ENCODE measurements at places on chromosomes 12 and 14. TPM values are rescaled to one million over a fixed set of nuclear protein-coding genes. Genes with fewer than 3 reads are reported as not detected.

DNA sequence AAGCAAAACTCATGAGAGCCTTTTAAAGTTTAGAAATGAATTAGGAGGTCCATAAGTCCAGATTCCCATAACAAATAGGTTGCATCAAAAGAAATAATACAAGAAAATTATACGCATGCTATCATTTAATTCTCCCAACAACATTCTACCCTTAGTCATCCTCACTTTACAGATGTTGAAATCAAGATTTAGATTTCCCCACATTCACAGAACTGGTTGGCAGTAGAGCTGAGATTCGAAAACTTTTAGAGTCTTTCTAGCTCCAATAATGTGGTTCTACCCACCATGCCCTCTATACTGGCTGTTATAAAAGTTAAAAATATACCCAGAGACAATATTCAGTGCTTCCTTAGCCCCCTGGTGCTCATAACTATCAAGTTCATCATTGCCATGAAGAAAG lies 56.6 kb upstream of the METAP2 start:
- DNase-seq: no peak
- no peaks in the 10 kb centered on the region for H3K27me3 ChIP-seq
- no peaks in the 10 kb centered on the region for H3K36me3 ChIP-seq
- H3K27ac ChIP-seq: peak overlapping the region; percentile 25
- H3K4me3 ChIP-seq: no peak overlapping the region

- peak overlapping the region; percentile 81 for H3K4me3 ChIP-seq
- no peaks in the 10 kb centered on the region for H3K27me3 ChIP-seq
- no peak for DNase-seq
- H3K36me3 ChIP-seq: no peaks in the 10 kb centered on the region
Observed at GRCh38 chr12:12726555-12727093, 9.5 kb downstream of the CDKN1B start.

DNA sequence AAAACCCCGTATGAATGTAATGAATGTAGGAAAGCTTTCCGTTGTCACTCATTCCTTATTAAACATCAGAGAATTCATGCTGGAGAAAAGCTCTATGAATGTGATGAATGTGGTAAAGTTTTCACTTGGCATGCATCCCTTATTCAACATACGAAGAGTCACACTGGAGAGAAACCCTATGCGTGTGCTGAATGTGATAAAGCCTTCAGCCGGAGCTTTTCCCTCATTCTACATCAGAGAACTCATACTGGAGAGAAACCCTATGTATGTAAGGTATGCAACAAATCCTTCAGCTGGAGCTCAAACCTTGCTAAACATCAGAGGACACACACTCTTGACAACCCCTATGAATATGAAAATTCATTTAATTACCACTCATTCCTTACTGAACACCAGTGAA lies 23.8 kb downstream of the ZNF891 start:
- H3K36me3 ChIP-seq: peaks cover 24% of the 10 kb centered on the region
- no peaks in the 10 kb centered on the region for H3K27me3 ChIP-seq
- no peaks in the 10 kb centered on the region for H3K4me1 ChIP-seq
- no peak overlapping the region for H3K4me3 ChIP-seq
- DNase-seq: no peak

- no peaks in the 10 kb centered on the region for H3K36me3 ChIP-seq
- H3K27me3 ChIP-seq: no peaks in the 10 kb centered on the region
- H3K4me3 ChIP-seq: no peak overlapping the region
- DNase-seq: no peak
- peaks cover 23% of the 10 kb centered on the region for H3K4me1 ChIP-seq
Observed at GRCh38 chr12:94265966-94266745, 117.8 kb downstream of the PLXNC1 start.

DNA sequence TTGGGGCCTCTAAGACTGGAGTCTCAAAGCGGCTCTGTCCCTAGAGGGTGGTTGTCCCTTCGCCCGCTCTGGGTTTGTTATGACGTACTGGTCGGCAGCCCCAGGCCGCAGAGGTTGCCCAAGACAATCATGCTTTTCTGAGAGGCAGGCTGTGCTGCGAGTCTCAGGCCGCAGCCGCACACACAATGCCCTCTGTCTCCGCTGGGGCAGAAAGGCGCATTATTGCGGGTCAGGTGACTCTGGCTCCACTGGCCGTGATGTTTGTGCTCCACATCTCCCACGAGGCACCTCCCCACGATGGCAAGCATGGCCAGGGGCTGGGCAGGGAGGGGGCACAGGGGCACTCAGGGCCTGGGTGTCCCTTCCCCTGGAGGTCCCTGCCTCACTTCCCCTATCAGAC lies 21.0 kb upstream of the PLEKHG3 start:
- H3K36me3 ChIP-seq: no peaks in the 10 kb centered on the region
- no peak overlapping the region for H3K4me3 ChIP-seq
- peak; percentile 76 for DNase-seq
- no peaks in the 10 kb centered on the region for H3K27me3 ChIP-seq
- H3K4me1 ChIP-seq: peaks cover 46% of the 10 kb centered on the region

- peak overlapping the region; percentile 65 for H3K27ac ChIP-seq
- peaks cover 13% of the 10 kb centered on the region for H3K36me3 ChIP-seq
- H3K4me1 ChIP-seq: peaks cover 31% of the 10 kb centered on the region
Observed at GRCh38 chr14:50658203-50658602, 9.9 kb downstream of the SAV1 start.

- H3K4me3 ChIP-seq: no peak overlapping the region
- H3K36me3 ChIP-seq: no peaks in the 10 kb centered on the region
- no peaks in the 10 kb centered on the region for H3K4me1 ChIP-seq
- no peaks in the 10 kb centered on the region for H3K27me3 ChIP-seq
- H3K27ac ChIP-seq: no peak overlapping the region
Observed at GRCh38 chr12:92629349-92630065, 73.3 kb upstream of the PLEKHG7 start.

GRCh38 chr12:8455271-8455670 lies 491 bp upstream of the CLEC6A start:
- H3K27ac ChIP-seq: no peak overlapping the region
- no peak overlapping the region for H3K4me3 ChIP-seq
- no peak for DNase-seq
- no peaks in the 10 kb centered on the region for H3K27me3 ChIP-seq
- H3K36me3 ChIP-seq: no peaks in the 10 kb centered on the region

GRCh38 chr12:61554268-61555008 lies 705.8 kb upstream of the USP15 start:
- no peak overlapping the region for H3K27ac ChIP-seq
- DNase-seq: no peak

GRCh38 chr14:105925615-105926372 lies 399.4 kb downstream of the TMEM121 start:
- DNase-seq: peak; percentile 30
- H3K36me3 ChIP-seq: no peaks in the 10 kb centered on the region
- H3K27ac ChIP-seq: no peak overlapping the region
- no peaks in the 10 kb centered on the region for H3K27me3 ChIP-seq

DNA sequence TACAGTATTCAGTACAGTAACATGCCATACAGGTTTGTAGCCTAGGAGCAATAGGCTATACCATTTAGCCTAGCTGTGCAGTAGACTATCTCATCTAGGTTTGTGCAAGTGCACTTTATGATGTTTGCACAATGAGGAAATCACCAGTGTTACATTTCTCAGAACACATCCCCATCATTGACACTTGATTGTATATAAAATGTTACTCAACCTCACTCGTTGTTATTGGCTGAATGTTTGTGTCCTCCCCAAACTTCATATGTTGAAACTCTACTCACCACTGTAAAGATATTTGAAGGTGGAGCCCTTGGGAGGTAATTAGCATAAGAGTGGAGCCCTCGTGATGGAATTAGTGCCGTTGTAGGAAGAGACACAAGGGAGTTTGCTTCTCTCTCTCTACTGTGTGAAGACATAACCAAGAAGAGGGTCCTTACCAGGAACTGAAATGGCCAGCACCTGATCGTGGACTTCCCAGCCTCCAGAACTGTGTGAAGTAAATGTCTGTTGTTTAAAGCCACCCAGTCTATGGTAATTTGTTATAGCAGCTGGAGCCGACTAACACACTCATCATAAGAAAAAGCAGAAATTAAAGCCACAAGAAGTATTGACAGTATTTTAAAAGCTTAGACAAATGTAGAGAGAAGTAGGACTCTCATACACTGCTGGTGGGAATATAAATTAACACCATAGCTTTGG lies 3.2 kb upstream of the MED13L start:
- no peak overlapping the region for H3K4me3 ChIP-seq
- no peaks in the 10 kb centered on the region for H3K4me1 ChIP-seq
- no peaks in the 10 kb centered on the region for H3K27me3 ChIP-seq
- no peak overlapping the region for H3K27ac ChIP-seq

DNA sequence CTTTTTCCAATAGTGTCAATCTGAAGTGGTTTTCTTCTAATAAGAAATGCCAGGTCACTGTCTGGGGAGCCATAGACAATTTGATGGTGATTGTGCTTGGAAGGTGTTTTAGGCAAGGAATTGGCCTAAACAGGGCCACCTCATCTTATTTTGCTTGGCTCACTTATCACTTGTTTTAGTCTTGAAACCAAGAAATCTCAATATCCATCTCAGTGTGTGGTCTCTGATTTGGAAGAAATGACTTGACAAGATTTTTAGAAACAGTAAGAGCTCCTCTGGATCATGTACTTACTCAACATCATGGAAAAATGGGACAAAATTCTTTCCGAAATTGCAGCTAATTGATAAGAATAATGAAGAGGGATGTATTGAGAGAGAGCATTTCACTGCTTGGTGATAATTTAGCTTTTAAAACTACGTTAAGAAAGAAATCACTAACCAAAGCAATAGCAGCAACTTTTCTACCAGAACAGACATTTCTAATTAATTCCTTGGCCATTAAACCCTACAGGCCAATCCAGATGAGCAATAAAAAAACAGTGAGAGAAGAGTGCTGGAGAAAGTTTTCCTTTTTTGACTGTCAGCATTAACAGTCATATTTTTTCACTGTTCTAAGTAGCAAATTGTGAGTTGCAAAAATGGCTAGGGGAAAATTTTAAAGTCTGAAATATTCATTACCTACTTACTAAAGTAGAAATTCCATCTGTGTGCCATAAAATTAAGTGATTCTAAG lies 157.3 kb downstream of the AEBP2 start:
- H3K36me3 ChIP-seq: no peaks in the 10 kb centered on the region
- no peaks in the 10 kb centered on the region for H3K4me1 ChIP-seq
- H3K27ac ChIP-seq: peak overlapping the region; percentile 2
- H3K4me3 ChIP-seq: no peak overlapping the region
- no peaks in the 10 kb centered on the region for H3K27me3 ChIP-seq

GRCh38 chr14:103688906-103689902 lies 26.0 kb downstream of the XRCC3 start:
- peak overlapping the region; percentile 14 for H3K27ac ChIP-seq
- no peak for DNase-seq
- no peaks in the 10 kb centered on the region for H3K27me3 ChIP-seq

DNA sequence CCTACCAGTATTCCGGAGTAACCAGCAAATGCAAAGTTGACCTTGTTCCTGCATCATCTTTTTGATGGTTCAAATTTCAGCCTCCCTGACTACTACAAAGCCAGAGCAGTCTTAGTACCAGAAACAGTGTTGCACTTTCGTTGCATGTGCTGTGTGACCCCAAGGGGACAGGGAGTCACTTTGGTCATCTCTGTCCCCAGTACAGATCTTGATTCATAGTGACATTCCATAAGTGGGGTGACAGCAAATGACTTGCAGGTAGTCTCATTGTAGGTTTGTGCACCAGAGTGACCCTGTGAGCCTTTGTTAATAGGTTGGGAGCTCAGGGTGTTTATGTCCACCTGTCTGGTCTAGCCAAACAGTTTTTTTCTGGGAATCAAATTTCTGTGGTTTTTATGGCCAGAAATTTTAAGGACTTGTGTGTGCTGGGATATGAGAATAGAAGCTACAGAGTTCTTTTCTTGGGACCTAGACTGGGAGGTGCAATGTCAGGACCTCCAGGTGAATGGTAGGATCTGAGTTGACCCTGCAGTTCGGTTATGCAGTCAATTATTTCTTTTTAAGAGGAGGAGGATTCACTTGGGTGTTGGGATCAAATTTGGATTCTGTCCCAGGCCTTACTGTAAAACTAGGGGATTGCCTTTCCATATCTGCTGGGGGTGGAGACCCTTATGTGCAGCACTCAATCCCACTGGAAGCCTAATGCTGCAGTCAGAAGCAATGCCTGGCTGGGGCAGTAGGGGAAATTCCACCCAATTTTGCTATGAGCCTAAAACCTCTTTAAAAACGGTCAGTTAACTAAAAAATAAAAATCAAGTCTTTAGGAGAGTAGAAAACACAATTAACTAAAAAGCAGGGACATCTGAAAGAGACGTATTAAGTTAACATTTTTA lies 10.1 kb downstream of the EIF5 start:
- peaks cover 13% of the 10 kb centered on the region for H3K4me1 ChIP-seq
- peaks cover 48% of the 10 kb centered on the region for H3K36me3 ChIP-seq
- no peak for DNase-seq
- no peaks in the 10 kb centered on the region for H3K27me3 ChIP-seq
- no peak overlapping the region for H3K4me3 ChIP-seq
- H3K27ac ChIP-seq: no peak overlapping the region

GRCh38 chr14:30960216-30960615 lies 65.2 kb upstream of the AP4S1 start:
- no peak overlapping the region for H3K27ac ChIP-seq
- no peak overlapping the region for H3K4me3 ChIP-seq
- H3K27me3 ChIP-seq: no peaks in the 10 kb centered on the region
- peaks cover 30% of the 10 kb centered on the region for H3K4me1 ChIP-seq

DNA sequence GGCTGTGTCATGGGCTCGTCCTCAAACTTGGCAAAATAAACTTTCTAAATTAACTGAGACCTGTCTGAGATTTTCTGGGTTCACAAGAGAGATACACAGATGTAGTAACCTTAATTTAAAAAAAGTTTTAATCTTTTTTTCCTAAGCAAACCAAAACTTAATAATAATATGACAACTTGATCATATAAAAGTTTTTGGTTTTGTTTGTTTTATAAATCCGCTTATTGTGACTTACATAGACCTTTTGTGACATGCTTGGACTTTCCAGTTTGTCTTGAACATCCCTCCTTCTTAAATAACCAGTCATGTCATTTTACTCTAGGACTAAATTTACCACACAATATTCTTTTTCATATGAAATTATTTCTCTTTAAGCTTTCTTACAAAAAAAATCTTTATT lies 8.5 kb downstream of the RDH12 start:
- H3K4me3 ChIP-seq: no peak overlapping the region
- DNase-seq: no peak
- no peaks in the 10 kb centered on the region for H3K27me3 ChIP-seq
- H3K27ac ChIP-seq: no peak overlapping the region

GRCh38 chr14:21894003-21894897 lies 220.6 kb upstream of the OR4E1 start:
- no peaks in the 10 kb centered on the region for H3K36me3 ChIP-seq
- H3K27ac ChIP-seq: no peak overlapping the region
- no peaks in the 10 kb centered on the region for H3K27me3 ChIP-seq
- no peak for DNase-seq
- H3K4me3 ChIP-seq: no peak overlapping the region

GRCh38 chr12:14364583-14365271 lies 755 bp upstream of the ATF7IP start:
- H3K4me1 ChIP-seq: peaks cover 23% of the 10 kb centered on the region
- peak overlapping the region; percentile 65 for H3K4me3 ChIP-seq
- H3K27me3 ChIP-seq: no peaks in the 10 kb centered on the region
- no peaks in the 10 kb centered on the region for H3K36me3 ChIP-seq

GRCh38 chr12:114172135-114172534 lies 206.0 kb upstream of the RBM19 start:
- H3K27me3 ChIP-seq: no peaks in the 10 kb centered on the region
- H3K27ac ChIP-seq: no peak overlapping the region
- H3K4me3 ChIP-seq: no peak overlapping the region
- no peaks in the 10 kb centered on the region for H3K36me3 ChIP-seq

The CCDC177 gene
- not detected for polyA plus RNA-seq

The LPAR5 gene
- polyA plus RNA-seq: 16.5 TPM

The CACNA1C gene
- 7.6 TPM for polyA plus RNA-seq

The TRIM9 gene
- polyA plus RNA-seq: 2.4 TPM

The GPR84 gene
- 0.60 TPM for polyA plus RNA-seq

The SMOC1 gene
- polyA plus RNA-seq: not detected

The GALNT8 gene
- polyA plus RNA-seq: 3.6 TPM

The TSPAN9 gene
- polyA plus RNA-seq: 0.92 TPM

The SLCO1C1 gene
- polyA plus RNA-seq: 0.38 TPM
